Activated T-helper 1 cell treated with anti-CD3 and anti-CD28 coated beads, Interleukin-2, amount 50 U/mL, for 16 hours (primary cell): ENCODE measurements at places on chromosomes 2 and 18.

- DNase-seq: no peak
Measured at GRCh38 chr18:69518989-69519388, 118.3 kb downstream of the DOK6 start.

GRCh38 chr2:204150721-204151120 lies 214.2 kb downstream of the ICOS start:
- no peak for DNase-seq

GRCh38 chr2:158984604-158985135 lies 16.2 kb downstream of the TANC1 start:
- DNase-seq: no peak

- DNase-seq: no peak
Measured at GRCh38 chr2:47493317-47494035, 90.5 kb downstream of the MSH2 start.

GRCh38 chr2:119691189-119691588 lies 12.2 kb downstream of the TMEM177 start:
- no peak for DNase-seq

- DNase-seq: no peak
Measured at GRCh38 chr18:62239475-62239874, 52.4 kb downstream of the RELCH start.

DNA sequence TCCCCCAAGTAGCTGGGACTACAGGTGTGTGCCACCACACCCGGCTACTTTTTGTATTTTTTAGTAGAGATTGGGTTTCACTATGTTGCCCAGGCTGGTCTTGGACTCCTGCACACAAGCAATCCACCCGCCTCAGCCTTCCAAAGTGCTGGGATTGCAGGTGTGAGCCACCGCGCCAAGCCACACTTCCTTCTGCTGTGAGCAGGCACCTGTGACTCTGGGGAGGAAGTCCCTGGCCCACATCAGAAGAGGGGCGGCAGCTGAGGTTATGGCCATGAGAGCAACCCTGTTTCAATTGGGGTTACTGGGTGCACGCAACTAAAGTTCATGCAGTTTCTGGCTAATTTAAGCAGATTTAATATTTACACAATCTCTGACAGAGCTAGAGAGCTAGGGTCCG lies 91.0 kb downstream of the PLB1 start:
- peak; percentile 33 for DNase-seq

DNA sequence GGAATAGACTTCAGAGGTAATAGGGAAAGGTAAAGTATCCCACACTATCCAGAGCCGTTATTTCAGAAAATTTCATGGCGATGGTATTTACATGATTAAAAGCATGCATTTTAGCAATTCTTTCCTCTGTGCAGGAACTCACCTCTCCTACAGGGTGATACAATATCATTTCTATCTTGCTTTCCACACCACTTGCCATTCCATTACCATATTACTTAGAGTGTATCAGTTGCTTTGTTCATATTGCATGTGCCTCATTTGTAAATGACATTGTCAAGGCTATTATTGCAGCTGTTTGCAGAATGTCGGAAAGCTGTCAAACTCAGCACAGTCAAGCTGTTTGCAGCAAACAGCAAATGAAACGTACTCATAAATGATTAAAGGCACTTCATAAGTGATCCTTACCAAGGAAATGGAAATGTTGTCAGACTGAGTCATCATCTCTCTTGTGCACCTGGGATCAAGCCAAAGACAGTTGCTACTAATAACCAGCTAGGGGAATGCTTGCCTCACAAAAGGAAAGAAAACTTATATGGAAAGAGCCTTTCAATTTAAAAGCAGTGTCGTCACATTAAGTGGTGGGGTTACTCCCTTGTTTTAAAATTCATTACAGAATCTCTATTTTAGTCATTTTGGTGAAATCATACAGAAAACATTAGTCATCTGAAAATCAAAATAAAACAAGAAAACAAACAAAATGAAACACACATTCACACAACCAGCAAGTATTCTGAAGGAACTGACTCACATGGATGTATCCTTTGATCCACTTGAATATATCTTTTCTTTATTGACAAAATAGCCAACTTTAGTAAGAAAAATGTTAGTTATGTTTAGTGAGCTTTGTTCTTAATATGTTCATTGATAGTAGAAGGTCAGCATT lies 1064.1 kb upstream of the CNTNAP5 start:
- DNase-seq: no peak

GRCh38 chr2:96485751-96486651 lies 19.2 kb downstream of the NEURL3 start:
- peak; percentile 67 for DNase-seq

DNA sequence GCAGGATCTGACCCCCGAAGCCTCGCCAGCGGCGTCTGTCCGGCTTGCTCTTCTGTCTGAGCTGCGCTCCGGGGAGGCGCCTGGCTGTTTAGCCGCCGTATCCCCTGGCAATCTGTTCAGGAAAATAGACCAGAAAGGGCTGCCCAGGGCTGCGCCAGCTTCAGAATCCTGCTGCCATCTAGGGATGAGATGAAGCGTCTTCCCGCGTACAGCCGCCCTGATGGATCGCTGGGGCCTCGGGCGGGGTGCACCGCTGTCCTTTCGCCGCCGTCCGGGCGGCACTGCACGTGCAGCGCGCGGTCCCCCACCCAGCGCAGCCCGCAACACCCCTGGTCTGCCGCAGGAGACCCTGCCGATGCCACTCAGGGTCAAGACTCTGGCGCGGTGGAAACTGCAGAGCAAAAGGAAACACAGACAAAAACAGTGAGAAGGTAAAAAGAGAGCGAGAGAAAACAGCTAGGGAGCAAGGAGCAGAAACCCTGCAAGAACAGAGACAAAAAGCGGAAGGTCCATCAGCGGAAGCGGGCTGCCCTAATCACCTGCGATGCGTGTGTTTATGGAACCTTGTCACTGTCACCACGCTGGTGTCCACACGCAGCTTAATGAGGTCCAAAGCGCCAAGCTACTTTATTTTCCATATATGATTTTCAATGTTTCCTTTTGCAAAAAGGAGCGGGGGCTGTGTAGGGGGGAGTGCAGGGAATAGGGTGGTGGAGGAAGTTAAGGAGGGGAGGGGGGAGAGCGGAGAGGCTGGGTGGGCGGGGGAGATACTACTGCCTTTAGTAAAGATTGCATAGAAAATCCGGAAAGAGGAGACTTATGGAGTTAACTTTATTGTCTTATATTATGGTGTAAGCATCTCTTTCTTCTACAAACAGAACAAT lies 2113.3 kb upstream of the PIK3C3 start:
- no peak for DNase-seq

- DNase-seq: no peak
Measured at GRCh38 chr2:40428439-40428838, 23.5 kb downstream of the SLC8A1 start.

- DNase-seq: no peak
Measured at GRCh38 chr2:230797515-230798495, 66.9 kb upstream of the ITM2C start.

GRCh38 chr2:197575987-197576386 lies 60.1 kb downstream of the MOB4 start:
- no peak for DNase-seq

GRCh38 chr2:104088745-104089144 lies 765.2 kb upstream of the POU3F3 start:
- no peak for DNase-seq

DNA sequence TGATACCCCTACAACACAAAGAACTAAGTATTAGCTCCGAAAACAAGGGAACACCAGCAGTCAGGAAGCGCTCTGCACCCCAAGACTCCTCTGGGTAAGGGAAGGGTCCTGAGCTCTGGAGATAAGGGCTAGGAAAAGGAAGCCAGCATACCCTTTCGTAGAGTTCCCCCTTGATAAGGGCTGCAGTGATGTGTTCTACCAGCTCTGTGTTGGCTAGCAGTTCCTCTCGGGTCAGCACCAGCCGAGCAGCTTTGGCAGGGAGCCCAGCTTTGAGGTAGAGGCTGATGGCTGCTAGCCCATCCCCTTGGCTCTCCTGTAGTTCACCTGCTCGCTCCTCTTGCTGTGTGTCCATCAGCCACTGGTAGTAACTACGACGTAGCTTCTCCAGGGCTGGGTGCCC lies 18.9 kb downstream of the KRTCAP3 start:
- no peak for DNase-seq

- DNase-seq: no peak
Measured at GRCh38 chr18:56933472-56933871, 213.4 kb upstream of the BOD1L2 start.

DNA sequence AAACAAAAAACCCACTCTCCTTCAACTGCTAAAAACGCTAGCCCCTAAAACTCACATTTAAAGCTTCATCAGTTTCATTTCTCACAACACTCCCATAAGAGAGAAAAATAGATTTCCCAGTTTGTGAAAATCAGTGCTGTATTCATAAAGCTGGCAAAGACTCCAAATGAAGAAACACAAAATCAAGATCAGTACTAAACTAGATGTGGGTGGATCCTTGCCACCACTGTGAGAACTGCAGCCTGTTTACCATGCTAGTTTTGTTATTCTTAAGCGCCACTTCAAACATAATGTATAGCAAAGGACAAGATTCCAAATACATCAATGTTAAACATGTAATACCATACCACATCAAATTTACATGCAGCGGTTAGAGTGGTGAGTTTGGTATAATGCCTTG lies 104.5 kb upstream of the CCDC150 start:
- no peak for DNase-seq

GRCh38 chr2:14313341-14313740 lies 319.2 kb upstream of the LRATD1 start:
- DNase-seq: no peak

- DNase-seq: no peak
Measured at GRCh38 chr2:9187620-9188214, 18.9 kb upstream of the ASAP2 start.

- DNase-seq: no peak
Measured at GRCh38 chr2:133371286-133371685, 197.0 kb downstream of the NCKAP5 start.

DNA sequence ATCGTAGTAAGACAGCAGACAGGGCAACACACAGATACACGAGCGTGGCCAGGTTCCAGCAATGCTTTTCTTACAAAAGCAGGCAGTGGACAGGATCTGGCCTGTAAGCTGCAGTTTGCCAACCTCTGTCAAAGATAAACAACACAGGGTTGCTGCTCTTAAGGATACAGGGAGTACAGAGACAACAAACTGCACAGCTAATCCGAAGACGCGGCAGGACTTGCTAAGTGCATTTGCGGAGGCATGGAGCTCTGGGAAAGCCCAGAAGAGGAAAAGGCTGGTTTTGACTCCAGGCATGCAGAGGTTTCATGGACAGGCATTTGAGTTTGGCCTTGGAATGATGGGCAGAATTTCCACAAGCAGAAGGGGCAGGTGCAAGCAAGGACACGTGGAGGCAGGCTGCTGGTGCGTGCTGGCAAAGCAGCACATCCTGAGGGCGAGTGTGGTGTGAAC lies 24.4 kb downstream of the SERTAD2 start:
- no peak for DNase-seq

DNA sequence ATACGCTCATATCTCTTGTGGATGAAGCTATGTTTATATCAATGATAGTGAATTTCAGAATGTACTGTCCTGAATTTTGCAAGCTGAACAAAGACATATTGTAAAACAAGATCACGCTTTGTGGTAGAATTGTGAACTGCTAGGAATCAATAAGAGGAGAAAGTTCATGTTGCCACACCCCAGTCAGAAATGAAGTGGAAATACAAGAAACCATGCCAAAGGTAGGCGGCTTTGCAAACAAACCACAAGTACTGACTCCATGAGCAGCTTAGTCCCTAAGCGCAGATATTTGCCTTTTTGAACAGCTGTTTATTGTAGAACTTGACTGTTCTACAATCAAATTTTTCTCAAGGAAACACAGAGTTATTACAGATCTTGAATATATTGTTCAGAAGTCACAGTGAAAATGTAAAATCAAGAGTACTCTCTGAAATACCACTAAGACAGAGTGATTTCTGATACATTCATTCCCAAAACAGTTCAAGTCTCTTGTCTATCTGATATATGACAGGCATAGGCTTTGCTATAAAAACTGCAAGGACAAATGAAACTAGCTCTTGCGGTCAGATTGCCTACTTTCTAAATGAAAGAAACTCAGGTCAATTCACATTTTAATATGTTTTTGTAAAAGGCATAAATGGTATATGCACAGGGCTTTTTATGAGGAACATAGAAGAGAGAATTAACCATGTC lies 120.9 kb upstream of the CDH19 start:
- no peak for DNase-seq

DNA sequence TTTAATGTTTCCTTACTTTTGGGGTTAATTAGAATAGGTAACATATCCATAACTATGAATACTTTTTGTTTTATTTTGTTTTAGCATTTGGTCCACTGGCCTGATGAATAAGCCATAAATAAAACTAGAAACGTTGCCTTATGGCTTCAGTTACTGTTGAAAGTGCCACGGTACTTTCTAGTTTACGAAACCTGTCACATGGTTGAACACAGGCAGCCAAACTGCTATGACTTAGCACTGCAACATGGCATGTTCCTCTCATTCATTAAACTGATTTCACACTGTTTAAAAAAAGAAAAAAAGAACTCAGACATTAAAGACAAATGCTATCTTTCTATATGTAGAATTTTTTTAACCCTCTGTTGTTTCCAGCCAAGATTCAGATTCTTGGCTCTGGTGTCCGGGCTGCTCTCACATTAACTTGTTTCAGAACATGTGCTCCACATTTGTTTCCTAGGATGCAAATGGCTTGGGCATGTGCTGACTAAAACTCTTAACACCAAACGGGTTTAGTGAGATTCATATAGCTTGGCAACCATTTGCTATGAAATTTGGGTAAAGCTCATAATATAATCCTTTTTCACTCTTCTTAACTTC lies 323.9 kb upstream of the RND3 start:
- no peak for DNase-seq

DNA sequence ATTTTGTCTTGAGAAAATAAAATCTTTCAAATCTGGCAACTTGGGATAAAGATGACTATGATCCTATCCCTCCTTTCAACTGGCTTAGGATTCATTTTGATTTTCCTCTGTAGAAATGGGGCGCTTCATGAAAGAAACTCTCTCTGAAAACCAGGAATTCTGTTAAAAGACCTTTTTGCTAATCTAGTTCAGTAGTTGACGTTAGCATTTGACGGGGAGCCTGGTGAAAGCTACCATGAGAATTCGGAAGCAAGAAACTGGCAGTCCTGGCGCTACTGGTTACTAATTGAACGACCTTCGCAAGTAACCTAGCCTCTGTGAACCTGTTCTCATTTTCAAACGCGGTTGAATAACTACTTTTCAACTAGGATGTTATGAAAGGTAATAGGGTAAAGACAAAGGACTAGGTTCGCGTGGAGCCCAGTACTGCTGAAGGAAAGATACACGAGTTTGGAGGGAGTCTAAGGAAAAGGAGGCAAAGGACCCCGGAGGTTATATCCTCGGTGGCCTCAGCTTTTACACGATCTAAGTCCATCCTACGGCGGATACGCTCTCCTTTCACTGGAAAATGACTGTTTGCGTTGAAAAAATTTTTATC lies 604 bp upstream of the STK11IP start:
- no peak for DNase-seq

GRCh38 chr2:132757676-132758075 lies 87.7 kb upstream of the LYPD1 start:
- no peak for DNase-seq

- no peak for DNase-seq
Measured at GRCh38 chr2:134630504-134631159, 88.2 kb downstream of the TMEM163 start.

- DNase-seq: no peak
Measured at GRCh38 chr2:229849073-229849472, 72.7 kb downstream of the TRIP12 start.

- DNase-seq: no peak
Measured at GRCh38 chr2:223503746-223504145, 98.4 kb downstream of the SCG2 start.

GRCh38 chr2:143909577-143910353 lies 610.2 kb downstream of the ZEB2 start:
- DNase-seq: no peak

- DNase-seq: no peak
Measured at GRCh38 chr2:195514365-195514764, 142.7 kb upstream of the SLC39A10 start.

- no peak for DNase-seq
Measured at GRCh38 chr2:55137024-55137958, 87.0 kb upstream of the RTN4 start.
